ENCODE measurements at places on chromosomes 4 and X.
A peak's percentile ranks its signal among the peaks of the same experiment; 100 is the strongest.

GRCh38 chrX:18949291-18949943, 34.5 kb downstream of the PHKA2 start:
- DNase-seq: no peak

DNA sequence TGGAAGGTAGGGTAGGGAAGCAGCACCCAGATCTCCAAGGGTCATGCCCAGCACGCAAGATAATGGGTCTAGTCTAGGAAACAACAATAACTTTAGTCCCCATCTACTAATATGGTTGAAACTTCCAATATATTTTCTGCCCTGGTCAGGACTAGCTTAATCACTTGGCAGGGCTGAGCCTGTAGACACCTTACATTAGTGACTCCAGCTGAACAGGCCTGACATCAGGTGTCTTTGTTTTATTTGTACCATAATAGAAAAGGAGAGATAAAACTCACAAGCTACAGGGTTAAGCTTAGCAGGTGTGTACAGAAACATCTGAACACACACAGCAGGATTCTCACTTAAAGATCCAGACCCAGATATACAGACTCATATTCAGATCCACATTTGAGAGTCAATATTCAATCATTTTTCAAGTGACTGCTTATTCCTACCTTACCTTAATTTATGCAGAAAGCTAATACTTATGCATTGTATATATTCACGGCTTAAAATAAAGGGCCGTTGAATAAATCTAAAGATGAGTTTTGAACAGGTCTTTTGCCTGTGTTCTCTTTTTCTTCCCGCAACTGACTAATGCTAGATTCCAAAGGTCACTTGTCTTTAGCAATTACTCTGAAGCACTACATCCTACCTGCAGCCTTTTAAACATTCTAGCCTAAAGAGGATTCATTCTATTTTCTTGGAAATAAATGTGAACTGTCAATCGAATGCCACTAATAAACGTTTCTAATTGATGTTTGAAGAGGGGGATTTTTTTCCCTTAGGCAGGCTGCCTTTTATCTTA, 745.3 kb downstream of the RPA4 start:
- no peak for DNase-seq

GRCh38 chrX:46587158-46587557, 13.6 kb downstream of the CHST7 start:
- no peak for DNase-seq

DNA sequence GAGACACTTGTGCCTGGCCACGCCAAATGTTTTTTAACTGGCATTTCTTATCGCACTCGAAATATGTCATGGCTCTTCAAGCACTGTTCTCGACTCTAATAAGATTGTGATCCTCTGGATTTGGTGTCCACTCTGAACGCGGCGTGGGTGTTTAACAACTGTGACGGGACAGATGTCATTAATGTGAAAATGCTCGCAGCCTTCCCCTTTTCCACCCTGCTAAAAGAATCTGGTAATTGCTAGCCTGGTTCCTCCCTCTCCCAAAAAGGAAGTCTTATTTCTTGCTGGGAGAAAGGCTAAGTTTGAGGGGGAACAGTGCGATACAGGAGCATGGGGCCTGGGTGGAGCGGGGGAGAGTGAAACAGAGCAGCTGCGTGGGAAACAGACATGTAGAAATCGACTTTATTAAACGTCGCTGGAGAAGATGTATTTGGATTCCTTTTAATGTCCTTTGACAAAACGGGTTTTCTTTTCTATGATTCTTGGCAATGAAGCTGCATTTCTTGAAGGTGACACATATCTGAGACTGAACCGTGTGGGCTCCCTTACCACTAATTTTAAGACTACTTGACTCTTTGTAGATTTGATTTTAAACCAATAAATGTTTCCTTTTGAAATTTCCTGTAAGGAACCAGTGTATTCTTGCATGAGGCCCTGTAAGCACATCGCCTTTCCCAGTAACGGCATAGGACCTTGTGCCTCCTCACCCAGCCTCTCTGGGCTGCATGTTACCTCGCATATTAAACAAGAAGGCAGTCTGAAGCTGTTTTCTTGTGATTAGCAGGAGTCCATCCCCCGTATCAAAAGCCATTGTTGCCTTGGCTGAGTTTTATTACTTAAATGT, 17.8 kb downstream of the TBC1D1 start:
- DNase-seq: no peak

DNA sequence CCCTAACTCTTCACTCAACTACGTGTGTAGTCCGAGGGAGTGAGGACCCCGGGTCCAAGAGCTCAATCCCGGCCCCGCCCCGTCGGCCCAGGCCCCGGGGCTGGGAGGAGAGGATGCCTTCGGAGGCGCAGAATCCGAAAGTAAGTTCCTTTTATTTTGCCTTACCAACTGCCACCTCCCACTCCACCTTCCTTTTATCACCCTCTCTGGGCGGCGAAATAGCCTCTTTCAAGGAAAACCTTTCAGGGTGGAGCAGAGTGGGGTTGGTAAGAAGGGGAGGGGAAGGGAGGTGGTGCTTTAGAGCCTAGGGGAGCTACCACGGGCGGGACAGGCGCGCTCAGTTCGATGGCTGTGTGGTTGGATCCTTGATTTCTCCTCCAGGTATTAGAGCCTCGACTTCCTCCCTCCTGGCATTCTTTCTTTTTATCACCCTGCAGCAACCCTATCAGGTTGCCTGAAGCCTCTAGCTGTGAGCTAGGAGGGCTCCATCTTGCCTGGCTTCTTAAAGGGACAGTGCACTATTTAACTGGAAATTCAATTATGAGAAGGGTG, 191.2 kb downstream of the RRAGB start:
- peak; percentile 25 for DNase-seq

- DNase-seq: no peak
Observed at GRCh38 chr4:16250661-16251365, 24.5 kb upstream of the TAPT1 start.

- no peak for DNase-seq
Observed at GRCh38 chr4:16302648-16303047, 76.4 kb upstream of the TAPT1 start.

GRCh38 chrX:53732797-53733196, 46.3 kb upstream of the HUWE1 start:
- no peak for DNase-seq

DNA sequence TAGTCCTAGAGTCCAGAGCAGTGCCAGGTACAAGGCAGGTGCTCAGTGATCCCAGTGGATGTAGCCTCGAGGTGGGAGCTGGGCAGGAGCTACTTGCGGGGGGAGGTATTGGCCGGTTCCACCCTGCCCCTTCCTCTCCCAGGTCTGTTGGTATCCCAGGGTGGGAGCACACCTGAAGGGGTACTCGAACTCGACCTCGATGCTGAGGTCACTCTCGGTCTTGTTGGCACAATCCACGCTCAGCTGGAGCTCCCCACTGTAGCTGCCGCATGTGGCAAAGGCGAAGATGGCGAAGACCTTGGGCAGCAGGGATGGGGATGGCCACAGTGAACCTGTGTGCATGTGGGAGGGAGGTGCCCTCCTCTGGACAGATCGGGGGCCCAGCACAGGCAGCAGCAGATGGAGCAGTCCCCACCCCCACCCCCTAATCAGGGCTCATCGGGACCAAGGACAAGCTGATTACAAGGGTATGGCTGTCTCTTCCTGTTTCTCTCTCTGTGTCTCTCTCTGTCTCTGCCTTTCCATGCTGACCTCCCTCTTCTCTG, 2.4 kb downstream of the SYP start:
- no peak for DNase-seq

- DNase-seq: peak; percentile 60
Observed at GRCh38 chr4:3369781-3370674, 71.7 kb upstream of the HGFAC start.

DNA sequence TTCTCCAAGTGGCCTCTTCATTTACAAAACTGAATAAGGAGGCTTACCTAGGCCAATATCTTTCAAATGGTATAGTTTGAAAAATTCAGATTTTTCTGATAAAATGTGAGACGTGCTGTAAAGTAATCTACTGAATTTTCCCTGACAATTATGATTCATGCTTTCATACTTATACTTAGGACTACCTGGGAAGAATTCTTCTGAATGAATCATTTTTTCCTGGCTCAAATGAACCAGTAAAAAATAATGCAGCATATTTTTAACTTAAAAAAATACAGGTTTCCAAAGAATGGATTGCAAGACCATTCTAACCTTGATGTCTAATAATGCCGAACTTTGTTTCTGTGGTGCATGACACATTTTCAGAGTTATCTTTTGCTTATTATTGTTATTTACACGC, 375.4 kb downstream of the ZNF674 start:
- no peak for DNase-seq

DNA sequence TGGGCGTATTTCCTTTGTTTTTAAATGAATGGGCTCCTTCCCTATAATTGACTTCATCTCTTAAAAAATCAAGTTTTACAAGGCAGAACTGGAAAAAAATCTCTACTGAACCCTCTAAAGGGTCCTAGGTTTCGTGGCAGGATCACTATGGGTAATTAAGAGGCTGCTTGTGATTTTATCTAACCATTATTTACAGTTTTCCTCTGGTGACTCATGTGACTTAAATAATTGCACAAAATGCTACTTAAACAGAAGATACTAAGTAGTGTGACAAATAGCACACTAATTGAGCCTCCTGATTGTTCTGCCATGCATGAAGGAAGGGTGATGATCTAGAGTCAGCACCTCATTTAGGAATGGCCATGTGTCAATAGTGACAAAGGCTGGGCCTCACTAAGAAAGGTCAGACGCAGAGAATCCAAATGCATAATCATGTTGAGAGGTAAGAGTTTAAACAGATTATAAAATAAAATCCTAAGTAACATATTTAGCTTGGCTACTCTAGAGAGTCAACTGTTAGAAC, 35.5 kb downstream of the OFD1 start:
- no peak for DNase-seq

DNA sequence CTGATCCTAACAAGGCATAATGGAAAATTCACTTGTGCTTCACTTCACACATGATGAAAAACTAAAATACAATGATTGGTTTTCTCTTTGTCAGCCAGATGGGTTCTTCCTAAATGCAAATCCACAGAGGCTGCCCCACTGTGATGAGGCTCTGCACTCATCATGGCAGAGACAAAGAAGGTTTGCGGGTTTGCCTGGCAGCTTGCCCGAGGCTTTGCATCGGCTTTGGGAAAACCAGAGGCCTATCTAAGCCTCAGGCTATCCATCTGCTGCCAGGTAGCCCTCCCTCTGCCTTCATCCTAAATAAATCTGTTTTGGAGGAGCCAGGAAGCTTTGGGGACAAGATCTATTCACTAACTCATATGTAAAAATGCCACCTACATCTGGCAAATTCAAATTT, 244.2 kb downstream of the PACRGL start:
- no peak for DNase-seq

DNA sequence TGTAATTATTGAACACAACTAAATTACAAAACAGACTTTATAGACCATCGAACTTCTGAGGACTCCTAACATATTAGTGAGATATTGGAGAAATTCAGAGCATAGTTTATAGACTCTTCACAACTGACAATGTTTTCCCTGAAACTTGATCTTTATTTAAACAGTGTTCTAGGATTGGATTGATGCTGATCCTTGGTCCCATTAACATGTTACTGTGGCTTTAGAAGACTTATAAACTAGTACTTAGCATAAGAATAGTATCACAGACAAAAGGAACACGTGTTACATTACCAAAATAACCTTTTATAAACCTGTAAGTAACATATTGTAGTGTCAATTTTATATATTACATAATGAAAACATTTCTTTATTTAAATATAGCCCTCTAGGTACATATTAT, 689.6 kb downstream of the CCSER1 start:
- no peak for DNase-seq

DNA sequence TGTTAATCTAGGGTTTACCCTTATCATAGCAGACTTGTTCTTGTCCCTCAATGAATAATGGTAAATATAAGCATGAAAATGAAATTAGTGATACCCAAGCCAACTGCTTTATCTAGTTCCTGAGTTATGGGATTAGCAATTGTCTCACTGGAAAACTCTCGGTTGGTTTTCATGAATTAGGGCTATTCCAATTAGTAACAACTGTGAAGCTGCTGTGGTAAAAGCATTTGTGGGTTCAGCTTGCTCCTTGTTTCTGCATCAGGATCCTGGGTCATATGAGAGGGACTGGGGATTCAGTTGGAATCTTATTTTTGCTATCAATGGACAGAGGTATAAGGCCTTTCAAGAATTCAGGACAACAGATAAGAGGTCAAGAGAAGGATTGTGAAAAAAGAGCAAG, 50.2 kb downstream of the DCX start:
- no peak for DNase-seq

- DNase-seq: no peak
Observed at GRCh38 chrX:100615005-100615404, 21.6 kb downstream of the TSPAN6 start.

- DNase-seq: peak; percentile 84
Observed at GRCh38 chrX:39869846-39870601, 227.7 kb downstream of the BCOR start.

DNA sequence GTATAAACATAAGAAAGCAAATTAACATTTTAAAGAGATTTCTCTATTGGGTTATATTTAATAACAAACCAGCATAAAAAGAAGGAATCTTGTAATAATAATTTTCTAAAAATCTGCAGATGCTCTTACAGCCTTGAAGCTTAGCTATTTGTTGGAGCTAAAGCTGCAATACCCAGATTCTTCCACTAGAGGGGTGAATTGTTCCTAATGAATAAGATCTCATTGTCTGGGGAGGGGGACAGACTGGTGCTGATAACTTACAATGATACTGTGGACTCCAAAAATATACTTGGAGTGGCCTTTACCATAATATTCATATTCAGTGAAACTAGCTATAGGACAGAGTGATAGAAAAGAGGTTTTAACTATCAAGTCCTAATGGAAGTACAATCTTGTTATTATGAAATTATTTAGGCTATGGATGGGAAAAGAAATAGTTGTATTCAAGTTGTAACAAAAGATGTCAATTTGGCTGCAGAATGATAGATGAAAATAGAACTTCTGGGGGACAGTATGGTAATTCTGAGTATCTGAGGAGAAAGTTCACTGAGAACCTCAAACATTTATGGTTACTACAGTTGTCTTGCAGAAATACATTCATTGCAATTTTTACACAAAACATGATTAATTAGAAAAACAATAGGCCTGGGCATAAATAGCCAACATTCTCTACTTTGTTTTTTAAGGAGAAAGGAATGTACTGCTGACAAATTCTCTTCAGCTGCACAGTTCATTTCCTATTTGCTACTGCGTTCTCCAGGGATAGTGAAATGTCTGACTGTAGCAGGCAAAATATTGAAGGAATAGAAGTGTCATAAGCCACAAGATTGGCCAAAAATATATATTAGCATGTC, 443.3 kb downstream of the GBA3 start:
- DNase-seq: no peak

DNA sequence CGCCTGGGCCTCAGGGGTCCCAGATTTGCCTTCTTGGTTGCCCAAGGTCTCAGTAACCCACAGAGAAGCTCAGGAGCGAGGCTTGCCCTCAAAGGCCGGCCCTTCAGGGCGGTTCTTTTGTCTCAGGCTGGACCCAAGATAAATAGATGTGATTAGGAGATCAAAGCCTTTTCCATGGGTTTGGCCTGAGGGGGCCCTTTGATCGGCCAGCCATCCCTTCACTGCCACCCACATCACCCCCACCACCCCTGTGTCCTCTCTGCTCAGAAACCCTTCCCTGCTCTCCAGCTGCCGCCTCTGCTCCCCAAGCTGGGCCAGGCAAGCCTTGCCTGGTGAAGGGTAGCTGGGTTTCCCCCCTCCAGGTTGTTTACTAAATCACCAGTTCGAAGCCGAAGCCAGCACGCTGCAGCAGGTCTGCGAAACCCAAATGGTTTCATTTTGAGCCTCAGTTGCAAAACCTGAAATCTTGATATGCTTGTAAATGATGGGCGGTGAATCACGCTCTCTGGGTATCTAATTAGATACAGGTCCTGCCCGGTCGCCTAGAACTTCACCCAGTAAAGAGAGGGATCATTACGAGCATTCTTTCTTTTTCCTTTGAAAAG, 202.6 kb upstream of the BCOR start:
- no peak for DNase-seq

- DNase-seq: no peak
Observed at GRCh38 chrX:29872831-29873230, 342.5 kb upstream of the MAGEB2 start.
